ENCODE measurements at places on chromosomes 12 and 14.

- no peak for DNase-seq
These were observed 1009.5 kb upstream of the TMEM132C start for GRCh38 chr12:127257366-127257935.

DNA sequence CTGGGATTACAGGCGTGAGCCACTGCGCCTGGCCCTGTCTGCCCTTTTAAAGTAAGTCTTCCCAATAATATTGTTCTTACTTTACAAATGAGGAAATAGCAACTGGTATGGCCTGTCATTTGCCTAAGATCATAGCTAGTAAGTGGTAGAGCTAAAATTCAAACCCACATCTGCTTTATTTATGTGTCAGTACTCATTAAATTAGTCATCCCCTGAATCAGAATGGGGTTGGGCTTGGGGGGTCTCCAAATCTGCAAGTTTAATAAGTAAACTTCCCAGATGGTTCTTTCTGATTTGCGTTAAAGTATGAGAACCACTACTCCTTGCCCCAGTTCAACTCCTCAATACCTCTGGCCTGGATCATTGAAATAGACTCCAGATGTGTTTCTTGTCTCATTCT, 96.2 kb downstream of the FAR2 start:
- no peak for DNase-seq

GRCh38 chr14:53943751-53944083, 12.9 kb downstream of the BMP4 start:
- DNase-seq = no peak

DNA sequence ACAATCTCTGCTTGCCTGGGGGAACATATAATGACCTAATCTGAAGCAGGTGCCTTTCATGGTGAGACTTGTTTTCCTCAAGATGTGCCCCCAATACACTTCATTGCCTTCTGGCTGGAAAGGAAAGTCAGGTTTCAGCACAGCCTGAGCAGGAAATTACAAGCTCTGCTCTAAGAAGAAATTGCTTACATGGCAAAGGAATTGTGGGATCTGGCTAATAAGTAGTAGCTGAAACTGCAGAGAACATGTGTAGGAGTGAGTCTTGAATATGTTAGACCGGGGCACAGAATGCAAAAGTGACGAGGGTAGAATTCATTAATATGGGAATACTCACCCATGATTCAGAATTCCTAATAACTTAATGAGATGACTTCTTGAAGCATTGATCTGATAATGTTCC, 6.3 kb upstream of the CFAP54 start:
- DNase-seq = no peak

DNA sequence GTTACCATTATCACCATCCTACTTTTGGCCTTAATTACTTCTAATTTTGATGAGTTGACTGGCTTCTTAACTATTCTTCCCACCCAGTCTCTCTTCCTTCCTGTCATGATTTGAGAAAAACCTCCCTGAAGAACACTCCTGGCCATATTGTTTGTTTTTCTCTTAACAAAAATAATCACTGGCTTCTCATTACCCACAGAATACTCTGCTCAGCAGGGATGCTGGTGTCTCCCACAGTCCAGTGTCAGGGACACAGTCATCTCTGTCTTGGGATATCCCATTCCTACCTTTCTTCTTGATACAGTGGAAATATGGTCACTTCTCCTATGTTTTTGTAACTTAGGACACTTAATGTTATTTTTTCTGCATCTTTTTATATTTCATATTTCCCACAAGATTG, 103.7 kb downstream of the SRGAP1 start:
- DNase-seq = no peak

- no peak for DNase-seq
These were observed 204.3 kb downstream of the AEBP2 start for GRCh38 chr12:19643635-19644034.

GRCh38 chr14:91227183-91227628, 17.3 kb downstream of the GPR68 start:
- no peak for DNase-seq

GRCh38 chr14:101072945-101073597, 169.5 kb upstream of the RTL1 start:
- no peak for DNase-seq

DNA sequence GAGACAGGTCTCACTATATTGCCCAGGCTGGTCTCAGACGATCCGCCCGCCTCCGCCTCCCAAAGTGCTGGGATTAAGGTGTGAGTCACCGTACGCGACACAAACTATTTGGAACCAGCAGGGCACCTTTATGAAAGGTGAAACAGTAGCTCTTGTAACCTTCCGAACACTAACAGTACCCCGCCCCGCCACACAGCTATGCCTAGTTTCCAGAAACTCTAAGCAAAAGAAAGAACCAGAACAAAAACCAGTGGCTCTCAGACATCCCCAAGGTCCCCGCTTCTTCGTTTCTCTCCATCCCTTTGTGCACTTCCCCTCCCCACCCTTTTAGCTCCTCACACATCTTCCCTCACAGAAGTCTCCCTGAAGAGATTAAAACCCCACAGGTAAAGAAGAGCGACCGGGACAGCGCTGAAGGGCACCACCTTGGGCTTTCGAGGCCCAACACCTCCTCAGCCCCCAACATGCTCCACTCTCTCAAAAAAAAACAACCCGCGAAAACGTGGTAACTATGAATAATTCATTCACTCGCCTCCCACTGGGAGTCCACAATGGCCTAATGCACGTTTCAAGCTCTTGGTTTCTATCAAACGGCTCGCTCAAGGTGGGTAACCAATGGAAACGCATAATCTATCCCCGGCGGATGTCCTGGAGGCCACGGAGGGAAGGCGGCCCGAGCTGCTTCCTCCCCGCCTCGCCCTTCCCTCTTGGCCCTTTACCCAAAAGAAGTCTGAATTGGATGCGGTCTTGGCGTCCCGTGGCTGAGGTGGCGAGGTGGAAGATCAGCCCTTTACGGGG, 877 bp downstream of the BAG5 start:
- no peak for DNase-seq

DNA sequence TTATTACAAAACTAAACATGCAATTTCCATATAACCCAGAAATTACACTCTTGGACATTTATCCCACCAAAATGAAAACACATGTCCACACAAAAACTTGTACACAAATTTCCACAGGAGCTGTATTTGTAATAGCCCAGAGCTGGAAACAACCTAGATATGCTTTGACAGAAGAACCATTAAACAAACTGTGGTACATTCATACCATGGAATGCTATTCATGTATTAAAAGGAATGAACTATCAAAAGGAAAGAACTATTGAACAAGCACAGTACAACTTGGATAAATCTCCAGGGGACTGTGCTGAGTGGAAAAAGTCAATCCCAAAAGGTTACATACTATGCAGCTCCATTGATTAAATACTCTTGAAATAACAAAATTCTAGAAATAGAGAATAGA, 35.8 kb upstream of the ERGIC2 start:
- DNase-seq = no peak

- DNase-seq = no peak
These were observed 63.9 kb downstream of the NAV3 start for GRCh38 chr12:77894556-77894955.

DNA sequence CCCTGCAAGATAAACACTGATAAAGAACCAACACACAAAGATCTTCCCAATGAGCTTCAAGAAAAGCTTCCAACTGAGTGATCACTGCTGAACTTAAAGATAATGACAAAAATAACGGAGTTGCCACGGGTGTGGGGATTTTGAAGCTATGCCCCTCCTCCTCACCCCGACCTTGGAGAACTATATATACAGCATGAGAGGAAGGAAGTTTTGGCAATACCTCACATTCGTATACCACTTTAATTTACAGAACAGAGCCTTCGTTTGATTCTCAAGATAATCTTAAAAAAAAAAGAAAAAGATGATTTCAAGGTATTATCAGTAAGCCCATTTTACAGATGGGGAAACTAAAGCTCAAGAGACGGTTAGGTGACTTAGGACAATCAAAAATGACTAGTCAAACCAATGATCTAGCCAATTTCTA, 715 bp downstream of the NEK9 start:
- DNase-seq = no peak

DNA sequence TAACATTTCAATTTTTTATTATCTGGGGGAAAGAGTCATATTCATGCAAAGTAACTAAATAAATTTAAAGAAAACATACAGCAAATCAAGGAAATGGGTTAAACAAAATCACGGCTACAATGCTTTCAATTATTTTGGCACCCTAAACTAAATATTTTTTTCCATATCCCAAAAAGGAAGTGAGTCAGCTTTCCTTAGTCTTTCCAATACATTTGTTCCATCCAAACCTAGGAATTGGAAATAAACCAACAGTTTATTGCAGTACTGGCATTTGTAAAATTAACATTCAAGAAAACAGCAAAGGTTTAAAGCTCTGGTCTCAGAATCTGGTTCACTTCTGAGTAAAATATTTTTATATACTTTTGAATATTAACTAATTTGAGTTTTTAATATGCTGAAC, 89.2 kb downstream of the BCL2L14 start:
- DNase-seq = no peak

DNA sequence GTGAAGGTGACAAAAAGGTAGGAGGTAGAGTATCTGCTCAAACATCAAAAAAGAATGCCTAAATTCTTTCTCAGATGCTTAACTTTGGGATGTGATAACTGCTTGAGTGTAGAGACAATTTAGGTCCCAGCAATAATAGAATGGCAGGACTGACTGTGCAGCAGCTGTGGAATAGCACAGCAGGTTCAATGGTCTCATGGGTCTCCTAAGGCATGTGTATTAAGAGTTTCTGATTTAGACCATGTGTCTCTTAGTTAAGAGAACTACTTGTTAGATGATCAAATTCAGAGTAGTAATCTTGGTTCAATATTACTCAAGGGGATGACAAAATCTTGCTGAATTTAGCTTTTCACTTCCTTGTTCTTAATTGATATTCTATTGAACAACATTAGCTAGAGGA, 72.0 kb downstream of the ALX1 start:
- DNase-seq = no peak

- no peak for DNase-seq
These were observed 811.4 kb upstream of the TMEM132C start for GRCh38 chr12:127455347-127456265.

DNA sequence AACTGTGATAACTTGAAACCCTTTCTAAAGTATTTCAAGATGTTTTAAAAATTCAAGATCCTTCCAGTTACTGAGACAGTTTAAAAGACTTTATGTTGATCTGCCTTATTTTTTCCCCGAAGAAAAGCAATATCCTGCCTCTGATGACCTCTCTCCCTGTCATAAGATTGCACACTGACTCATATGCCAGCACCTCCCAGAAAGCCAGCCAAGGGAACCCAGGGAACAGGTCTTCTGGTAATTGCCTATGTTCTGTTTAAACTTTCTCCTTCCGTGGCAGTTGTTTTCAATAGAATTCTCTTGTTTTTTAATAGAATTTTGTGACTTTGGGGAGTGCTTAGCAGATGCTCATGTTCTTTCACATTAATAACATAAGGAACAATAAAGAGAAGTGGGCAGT, 300.2 kb upstream of the PRKD1 start:
- no peak for DNase-seq

GRCh38 chr12:26317942-26318575, 122.7 kb downstream of the SSPN start:
- DNase-seq = no peak

DNA sequence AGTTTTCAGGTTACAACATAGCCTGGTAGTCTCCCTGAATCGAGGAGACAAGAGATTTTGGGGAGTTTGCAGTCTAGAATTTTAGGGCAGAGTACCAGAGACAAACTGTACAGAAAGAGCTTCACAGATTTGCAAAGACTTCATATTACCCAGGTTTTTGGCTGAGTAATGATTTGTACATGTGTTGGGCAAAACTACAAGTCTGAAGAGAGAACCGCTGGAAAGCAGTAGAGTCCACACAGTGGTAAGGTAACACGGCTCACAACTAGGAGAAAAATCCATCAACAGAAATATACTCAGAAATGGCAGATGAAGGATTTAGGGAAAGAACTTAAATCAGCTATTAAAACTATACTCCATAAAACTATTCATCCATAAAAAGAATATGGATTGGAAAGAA, 25.7 kb downstream of the FBXO33 start:
- DNase-seq = no peak

GRCh38 chr12:119412306-119412705, 77.8 kb downstream of the CCDC60 start:
- DNase-seq = no peak

- no peak for DNase-seq
These were observed 20.1 kb upstream of the TEX22 start for GRCh38 chr14:105378199-105378598.

DNA sequence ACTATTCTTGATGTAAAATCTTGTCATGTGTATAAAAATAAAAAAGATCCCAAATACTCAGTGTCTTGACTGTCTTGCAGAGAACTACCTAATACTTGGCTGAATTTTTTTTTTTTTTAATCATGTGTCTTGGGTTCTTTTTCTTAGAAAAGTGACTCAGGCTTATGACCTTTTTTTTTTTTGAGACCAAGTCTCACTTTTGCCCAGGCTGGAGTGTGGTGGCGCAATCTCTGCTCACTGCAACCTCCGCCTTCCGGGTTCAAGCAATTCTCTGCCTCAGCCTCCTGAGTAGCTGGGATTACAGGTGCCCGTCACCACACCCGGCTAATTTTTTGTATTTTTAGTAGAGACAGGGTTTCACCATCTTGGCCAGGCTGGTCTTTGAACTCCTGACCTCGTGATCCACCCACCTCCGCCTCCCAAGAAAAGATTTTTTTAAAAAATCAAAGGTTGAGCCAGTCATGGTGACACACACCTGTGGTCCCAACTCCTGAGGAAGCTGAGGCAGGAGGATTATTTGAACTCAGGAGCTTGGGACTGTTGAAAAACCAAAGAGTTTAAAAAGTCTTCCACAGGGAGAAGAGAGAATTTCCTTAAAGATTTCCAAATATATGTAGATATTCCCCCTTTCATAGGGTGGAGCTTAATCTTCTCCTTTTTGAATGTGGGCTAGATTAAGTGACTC, 17.7 kb upstream of the TDG start:
- DNase-seq = no peak

DNA sequence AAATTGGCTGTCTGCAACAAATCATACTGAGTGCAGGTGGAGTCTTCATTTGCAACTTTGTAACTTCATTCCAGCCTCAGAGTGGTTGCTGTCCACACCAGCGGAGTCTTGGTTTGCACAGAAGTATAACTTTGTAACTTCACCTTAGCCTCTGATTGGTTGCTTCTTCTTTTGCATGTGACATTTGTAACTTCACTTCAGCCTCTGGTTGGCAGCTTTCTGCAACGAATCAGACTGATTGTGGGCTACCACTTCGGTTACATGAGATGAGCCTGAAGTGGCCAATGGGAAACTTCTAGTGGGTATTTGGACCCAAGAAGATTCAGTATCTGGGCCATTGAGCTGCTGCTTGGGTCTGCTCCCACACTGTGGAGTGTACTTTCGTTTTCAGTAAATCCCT, 17.8 kb downstream of the RASSF8 start:
- no peak for DNase-seq

GRCh38 chr12:118436986-118437385, 60.6 kb downstream of the SUDS3 start:
- no peak for DNase-seq

DNA sequence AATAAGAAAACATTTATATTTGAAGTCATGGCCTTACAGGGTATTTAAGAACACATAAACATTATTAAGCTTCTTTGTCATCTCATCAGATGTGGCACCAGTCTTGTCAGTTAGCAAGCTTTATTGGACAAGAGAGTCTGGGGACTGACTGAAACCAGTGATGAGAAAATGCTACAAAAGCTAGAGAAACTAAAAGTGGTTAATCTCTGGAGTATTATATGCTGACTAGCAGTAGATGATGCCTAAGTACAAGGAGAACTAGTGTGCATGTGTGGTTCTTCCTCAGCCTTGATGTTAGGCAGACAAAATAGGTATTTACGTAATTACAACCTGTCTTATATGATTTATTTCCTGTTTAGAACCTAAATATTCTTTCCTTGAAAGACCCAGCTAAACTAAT, 176.5 kb downstream of the CPNE8 start:
- no peak for DNase-seq

All from NCI-H2081 treated with DMSO at 0.1 percent for 48 hours (cell line).